Hematopoietic multipotent progenitor cell treated with erythropoietin and hydrocortisone succinate and interleukin-3 and kit ligand, for 17 days (in vitro differentiated cells): ENCODE measurements at places on chromosomes 5 and 9.

- DNase-seq: no peak
Measured at GRCh38 chr5:95590880-95591279, 29.0 kb upstream of the GPR150 start.

- no peak for DNase-seq
Measured at GRCh38 chr5:51397996-51398395, 14.7 kb downstream of the ISL1 start.

DNA sequence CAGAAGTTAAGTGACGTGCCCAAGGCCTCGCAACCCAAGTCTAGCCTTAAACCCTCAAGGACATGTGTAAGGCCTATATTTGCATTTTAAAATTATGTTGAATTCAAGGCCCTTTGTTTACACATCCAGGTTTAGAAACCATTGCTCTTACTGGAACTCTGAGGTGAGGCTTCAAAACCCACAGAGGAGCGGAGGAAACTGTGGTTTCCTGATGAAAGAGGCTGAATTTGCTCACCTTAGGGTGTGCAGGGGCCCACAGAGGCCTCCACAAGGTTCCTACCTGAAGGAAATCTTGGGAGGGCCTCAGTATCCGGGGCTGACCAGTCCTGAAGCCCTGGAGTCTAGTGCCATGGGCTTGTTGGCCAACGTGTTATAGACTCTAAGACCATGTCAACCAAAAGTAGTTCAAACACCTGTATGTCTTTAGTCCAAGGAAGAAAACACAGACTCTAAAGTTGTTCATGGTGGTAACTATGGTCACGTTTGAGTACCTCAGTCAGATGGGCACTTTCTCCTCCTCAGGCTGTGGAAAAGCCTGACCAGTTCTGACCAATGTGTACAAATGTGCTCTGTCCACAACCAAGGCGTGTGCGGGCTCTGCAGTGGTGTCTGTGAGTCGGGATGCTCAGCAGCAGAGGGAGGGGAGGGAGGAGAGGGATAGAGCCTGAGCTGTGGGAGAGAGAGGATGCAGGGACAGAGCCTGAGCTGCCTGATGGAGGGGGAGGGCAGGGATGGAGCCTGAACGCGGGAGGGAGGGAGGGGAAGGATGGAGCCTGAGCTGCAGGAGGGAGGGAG lies 124.6 kb upstream of the ERCC6L2 start:
- no peak for DNase-seq

- DNase-seq: no peak
Measured at GRCh38 chr9:37645903-37646506, 4.7 kb upstream of the FRMPD1 start.

- DNase-seq: no peak
Measured at GRCh38 chr5:37721447-37721871, 118.4 kb downstream of the GDNF start.

- DNase-seq: no peak
Measured at GRCh38 chr5:135439231-135440205, 7.6 kb downstream of the DCANP1 start.

DNA sequence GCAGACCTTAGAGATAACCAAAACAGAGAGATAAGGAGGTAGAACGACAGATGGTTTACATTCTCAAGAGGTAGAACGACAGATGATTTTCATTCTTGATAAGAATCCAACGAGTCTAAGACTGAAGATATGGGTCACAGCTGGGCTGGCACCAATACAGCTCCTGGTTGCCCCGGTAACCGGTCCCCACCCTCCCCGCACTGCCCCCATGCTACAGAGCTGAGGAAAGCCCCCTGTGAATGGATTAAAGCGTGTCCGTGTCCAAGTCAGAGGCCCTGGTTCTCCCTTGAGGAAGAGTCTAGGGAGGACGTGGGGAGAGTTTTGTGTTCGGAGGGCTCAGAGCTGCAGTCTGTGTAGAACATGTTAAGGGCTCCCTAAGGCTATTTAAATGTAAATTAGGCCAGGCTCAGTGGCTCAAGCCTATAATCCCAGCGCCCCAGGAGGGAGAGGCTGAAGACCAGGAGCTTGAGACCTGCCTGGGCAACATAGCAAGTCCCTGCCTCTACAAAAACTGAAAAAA lies 8.1 kb downstream of the IDNK start:
- DNase-seq: no peak

GRCh38 chr5:94621763-94622162 lies 3.3 kb downstream of the SLF1 start:
- DNase-seq: no peak
